ENCODE measurements at places on chromosomes 13 and 19. TPM values are rescaled to one million over a fixed set of nuclear protein-coding genes. Genes with fewer than 3 reads are reported as not detected.

TMEM255B gene
- total RNA-seq: 36.6 TPM

PPP2R1A gene
- total RNA-seq: 178 TPM

C19orf38 gene
- total RNA-seq: 2.0 TPM

DNA sequence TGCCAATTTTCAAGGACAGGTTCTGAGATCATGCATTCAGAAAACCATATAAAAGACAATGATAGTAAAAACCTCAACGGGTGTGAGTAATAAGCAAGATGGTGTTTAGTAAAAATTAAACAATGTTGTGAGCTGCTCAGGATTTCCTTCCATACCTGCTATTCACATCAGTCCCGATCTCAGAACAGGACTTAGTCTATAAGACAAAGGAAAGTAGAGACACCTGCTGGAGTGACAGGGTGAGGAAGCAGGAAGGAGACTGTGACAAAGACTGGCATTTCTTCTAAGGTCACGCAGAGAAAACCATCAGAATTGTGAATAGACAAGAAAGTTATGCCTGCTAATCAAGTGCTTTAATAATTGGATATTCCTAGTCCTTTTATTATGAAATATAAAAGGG lies 648.0 kb downstream of the DACH1 start:
- DNase-seq: no peak

DNA sequence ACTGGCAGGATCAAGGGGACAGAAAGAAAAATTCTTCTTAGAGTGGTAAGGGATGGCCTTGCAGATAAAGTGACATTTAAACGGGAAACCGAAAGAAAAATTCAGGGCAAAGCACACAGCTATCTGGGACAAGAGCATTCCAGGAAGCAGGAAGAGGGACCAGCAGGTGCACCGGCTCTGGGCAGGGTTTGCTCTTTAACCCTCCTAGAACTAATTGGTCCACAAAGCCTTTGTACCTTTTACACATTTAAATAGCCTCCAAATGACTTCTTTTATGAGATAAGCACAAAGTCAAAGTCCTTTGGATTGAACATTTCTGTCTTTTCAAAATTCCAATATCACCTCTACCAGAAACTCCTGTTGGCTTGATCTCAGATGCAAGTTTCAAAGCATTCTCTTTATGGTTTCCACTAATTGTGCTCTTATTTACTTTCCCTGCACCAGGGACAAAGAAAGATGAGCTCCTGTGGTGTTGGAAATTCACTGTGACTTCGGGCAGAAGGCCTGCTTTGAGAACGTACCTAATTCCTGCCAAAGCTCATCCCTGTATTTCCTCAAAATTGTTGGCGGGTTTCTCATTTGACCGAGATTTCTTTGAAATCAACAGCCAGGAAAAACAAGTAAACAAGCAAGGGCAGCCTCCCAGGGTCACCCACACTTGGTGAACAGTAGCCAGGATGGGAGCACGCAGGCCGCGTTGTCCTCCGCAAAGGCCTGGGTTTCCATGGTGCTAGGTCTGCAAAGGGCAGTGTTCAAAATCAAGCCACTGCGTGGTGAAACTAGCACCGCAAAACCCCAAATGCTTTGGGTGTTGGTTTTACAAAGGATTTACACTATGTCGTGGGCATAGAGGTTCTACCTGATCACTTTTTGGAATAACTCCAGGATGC lies 98.6 kb downstream of the IRS2 start:
- no peak for DNase-seq

All from aorta (tissue), 5 donors.